Spinal cord (tissue), 10 donors: ENCODE measurements at places on chromosomes 2 and 18. TPM values are rescaled to one million over a fixed set of nuclear protein-coding genes. Genes with fewer than 3 reads are reported as not detected.

The CDK5R2 gene
- total RNA-seq: 7.2 TPM

The ALK gene
- 4.2 TPM for total RNA-seq

The ONECUT2 gene
- total RNA-seq: 4.5 TPM

The ZRANB3 gene
- total RNA-seq: 10.6 TPM

The STAM2 gene
- 59.7 TPM for total RNA-seq

The KATNAL2 gene
- 9.6 TPM for total RNA-seq

The FKBP1B gene
- 35.9 TPM for total RNA-seq

DNA sequence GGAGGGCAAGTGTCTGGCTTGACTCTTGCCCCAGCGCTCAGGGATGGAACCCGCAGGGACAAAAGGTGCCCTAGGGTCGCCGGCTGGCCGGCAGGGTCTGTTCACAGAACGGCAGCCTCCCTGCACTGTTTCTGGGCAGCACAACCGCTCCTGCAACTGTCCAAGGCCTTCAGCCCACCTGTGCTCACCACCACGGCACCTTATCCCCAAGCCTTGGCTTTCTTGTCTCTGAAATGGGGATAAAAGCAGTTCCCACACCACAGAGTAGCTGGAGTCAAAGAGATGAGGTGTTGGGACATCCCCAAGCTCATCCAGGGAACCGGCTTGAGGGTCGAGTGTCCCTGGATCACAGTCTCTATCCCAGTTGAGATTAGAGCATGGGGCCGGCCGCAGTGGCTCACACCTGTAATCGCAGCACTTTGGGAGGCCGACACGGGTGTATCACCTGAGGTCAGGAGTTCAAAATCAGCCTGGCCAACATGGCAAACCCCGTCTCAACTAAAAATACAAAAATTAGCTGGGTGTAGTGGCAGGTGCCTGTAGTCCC is 4.7 kb downstream of the SNORC start:
- peaks cover 65% of the 10 kb centered on the region for H3K4me1 ChIP-seq
- peaks cover 55% of the 10 kb centered on the region for H3K36me3 ChIP-seq
- no peak overlapping the region for H3K4me3 ChIP-seq
- no peaks in the 10 kb centered on the region for H3K27me3 ChIP-seq
- no peak overlapping the region for H3K27ac ChIP-seq

DNA sequence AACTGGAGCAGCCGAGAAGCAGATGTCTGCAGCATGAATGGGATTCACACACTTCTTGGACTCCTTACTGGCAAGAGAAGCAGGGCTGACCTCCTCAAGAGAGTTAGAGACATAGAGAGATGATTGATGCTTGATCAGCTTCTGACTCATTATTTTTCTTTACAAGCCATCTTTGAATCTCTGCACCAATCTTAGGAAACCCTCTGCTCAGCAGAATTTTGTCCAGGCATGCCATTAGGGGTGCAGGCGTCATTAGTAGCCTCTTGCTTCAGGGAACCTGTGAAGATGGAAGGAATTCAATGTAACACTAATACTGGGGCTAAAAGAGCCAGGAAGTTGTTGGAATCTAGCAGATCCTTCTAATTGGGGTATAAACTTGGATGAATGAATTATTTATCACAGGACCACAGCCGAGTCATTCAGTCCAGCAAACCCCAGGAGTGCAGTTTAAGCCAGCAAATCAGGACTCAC is 151.8 kb downstream of the MGAT5 start:
- H3K36me3 ChIP-seq: no peaks in the 10 kb centered on the region
- no peak overlapping the region for H3K27ac ChIP-seq
- H3K4me1 ChIP-seq: peaks cover 3% of the 10 kb centered on the region
- no peak overlapping the region for H3K4me3 ChIP-seq
- H3K27me3 ChIP-seq: no peaks in the 10 kb centered on the region
- DNase-seq: no peak

DNA sequence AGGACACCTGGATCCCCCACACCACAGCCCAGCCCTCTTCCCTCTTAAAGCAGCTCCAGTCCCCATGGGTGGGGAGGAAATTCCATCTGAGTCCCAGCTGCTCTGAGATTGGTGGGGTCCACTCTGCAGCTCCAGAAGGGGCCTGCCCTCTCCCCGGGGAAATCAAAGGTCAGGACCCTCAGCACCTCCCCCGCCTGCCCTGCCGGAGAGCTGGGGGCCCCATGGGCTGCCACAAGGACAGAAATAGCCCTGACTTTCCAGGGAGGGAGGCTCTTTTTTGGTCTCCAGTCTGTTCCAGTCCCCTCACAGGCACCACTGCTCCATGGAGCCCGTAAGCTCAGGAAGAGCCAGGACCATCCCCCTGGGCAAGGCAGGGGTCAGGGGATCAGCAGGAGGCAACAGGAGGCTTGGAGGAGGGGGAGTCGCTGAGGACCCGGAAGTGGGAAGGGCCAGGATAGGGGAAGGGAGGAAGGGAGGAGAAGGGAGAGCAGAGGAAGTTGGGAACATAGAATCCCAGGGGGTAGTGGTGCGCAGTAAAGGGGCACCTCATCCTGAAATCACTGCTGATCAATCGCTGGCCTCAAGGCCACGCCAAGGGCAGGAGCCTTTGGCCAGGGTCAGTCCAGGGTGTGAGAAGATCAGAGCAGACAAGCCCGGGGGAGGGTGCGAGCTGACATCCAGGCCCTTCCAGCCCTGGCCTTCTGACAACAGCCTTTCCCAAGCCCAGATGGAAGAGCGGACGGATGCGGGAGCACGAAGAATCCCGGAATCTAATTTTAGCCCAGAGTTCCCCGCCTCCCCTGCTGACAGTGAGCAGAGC is 7.6 kb downstream of the ADRA2B start:
- H3K4me3 ChIP-seq: no peak overlapping the region
- H3K36me3 ChIP-seq: no peaks in the 10 kb centered on the region
- H3K27ac ChIP-seq: peak overlapping the region; percentile 64
- no peaks in the 10 kb centered on the region for H3K27me3 ChIP-seq
- peak; percentile 47 for DNase-seq
- H3K4me1 ChIP-seq: peaks cover 18% of the 10 kb centered on the region

DNA sequence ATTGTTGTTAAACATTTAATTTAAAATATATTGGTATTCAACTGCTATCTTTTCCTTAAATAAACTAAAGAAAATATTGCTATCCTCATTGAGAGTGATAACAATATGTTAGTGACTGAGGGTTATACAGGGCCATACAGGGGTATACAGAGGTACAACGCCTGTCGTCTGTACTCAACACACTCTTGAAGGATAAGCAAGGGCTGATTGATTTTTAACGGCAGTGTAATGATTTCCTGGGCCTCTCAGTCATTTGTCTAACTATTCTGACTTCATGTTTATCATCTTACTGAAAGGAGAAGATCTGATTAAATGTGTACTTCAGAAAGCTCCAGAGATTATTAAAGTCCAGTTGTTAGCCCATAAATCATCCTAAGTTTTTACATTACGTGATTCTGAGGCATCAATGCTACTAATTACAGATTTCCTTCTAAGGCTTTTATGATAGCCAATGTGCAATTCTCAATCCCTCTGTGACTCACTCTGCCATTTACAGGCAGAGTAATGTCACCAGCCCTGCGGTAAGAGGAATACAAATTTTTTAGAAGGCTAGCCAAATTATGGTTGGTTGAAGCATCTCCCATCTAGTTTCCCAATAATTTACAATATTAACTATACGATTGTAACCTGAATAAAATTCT is 893.0 kb upstream of the CHAC2 start:
- no peak overlapping the region for H3K27ac ChIP-seq
- DNase-seq: no peak
- no peaks in the 10 kb centered on the region for H3K4me1 ChIP-seq
- no peaks in the 10 kb centered on the region for H3K36me3 ChIP-seq

DNA sequence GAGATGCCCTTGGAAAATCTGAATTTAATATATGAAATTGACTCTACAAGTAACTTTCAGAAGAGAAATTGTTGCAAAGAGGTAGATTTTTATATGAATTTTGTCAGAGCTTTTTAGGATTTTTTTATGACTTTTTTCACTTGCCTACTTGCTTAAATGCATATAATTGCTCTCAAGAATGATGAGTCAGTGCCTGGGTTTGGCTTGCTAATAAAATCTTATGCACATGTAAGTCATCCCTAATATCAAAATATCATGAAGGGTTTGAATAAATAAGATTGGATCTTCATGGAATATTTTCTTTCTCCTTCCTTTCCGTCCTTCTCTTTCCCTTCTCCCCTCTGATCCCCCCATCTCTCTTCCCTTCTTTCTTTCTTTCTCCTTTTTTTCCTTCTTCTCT is 354.1 kb downstream of the TXNL1 start:
- no peak overlapping the region for H3K27ac ChIP-seq
- no peaks in the 10 kb centered on the region for H3K4me1 ChIP-seq

- no peaks in the 10 kb centered on the region for H3K27me3 ChIP-seq
- H3K36me3 ChIP-seq: no peaks in the 10 kb centered on the region
- H3K27ac ChIP-seq: no peak overlapping the region
- H3K4me3 ChIP-seq: no peak overlapping the region
- H3K4me1 ChIP-seq: no peaks in the 10 kb centered on the region
- DNase-seq: no peak
These were observed 113.1 kb upstream of the SRD5A2 start for GRCh38 chr2:31693882-31694281.

DNA sequence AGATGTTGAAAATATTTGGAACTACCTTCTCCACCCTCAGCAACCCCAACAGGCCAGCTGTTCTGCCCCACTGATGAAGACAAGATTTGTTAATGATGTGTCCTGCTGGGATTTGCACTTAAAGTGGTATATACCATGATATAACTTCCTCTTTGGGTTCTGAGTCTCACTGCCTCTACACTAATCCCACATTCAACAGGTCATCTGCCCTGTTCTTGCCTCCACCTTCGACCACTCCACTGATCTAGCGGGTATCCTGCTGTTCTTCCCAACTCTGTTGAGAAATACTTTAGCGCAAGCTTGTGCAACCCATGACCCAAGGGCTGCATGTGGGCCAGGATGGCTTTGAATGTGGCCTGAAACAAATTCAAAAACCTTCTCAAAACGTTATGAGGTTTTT is 72.7 kb downstream of the LRP1B start:
- H3K4me1 ChIP-seq: no peaks in the 10 kb centered on the region
- no peak overlapping the region for H3K27ac ChIP-seq
- no peak for DNase-seq
- no peaks in the 10 kb centered on the region for H3K36me3 ChIP-seq
- no peaks in the 10 kb centered on the region for H3K27me3 ChIP-seq
- no peak overlapping the region for H3K4me3 ChIP-seq

GRCh38 chr2:238910751-238911351 is 63.0 kb downstream of the TWIST2 start:
- H3K4me1 ChIP-seq: peaks cover 15% of the 10 kb centered on the region

DNA sequence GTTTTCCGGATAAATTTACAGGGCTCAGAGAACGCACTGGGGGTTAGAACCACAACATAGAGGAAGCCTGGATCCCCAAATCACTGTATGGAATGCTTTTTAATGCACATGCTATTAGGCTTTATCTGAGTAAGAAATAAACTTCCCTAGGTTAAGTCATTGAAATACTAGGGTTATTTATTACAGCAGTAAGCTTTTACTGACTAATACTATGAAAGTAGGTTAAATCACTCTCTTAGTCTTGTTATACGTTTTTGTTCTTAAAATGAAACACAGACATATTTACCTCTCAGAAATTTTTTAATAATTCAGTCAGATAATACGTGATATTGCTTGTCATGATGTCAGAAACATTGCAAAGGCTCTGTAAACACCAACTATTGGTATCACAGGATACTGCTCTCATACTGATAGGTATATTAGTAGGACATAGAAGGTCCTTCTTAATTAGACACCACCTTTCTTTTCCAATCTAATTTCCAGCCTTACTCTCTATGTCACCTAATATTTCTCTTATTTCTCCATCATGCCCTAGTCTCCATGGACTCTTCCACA is 162.7 kb upstream of the NYAP2 start:
- H3K4me1 ChIP-seq: no peaks in the 10 kb centered on the region
- no peak for DNase-seq
- no peak overlapping the region for H3K27ac ChIP-seq
- no peaks in the 10 kb centered on the region for H3K36me3 ChIP-seq

- DNase-seq: peak; percentile 26
- no peak overlapping the region for H3K27ac ChIP-seq
- no peaks in the 10 kb centered on the region for H3K27me3 ChIP-seq
- H3K36me3 ChIP-seq: peaks cover 11% of the 10 kb centered on the region
These were observed 102.1 kb downstream of the ATAD2B start for GRCh38 chr2:23824777-23825212.

GRCh38 chr2:28676152-28676835 is 75.3 kb upstream of the PPP1CB start:
- DNase-seq: no peak
- H3K36me3 ChIP-seq: no peaks in the 10 kb centered on the region
- H3K4me3 ChIP-seq: no peak overlapping the region
- H3K27ac ChIP-seq: no peak overlapping the region

- no peaks in the 10 kb centered on the region for H3K4me1 ChIP-seq
- H3K4me3 ChIP-seq: no peak overlapping the region
- peaks cover 8% of the 10 kb centered on the region for H3K36me3 ChIP-seq
- H3K27me3 ChIP-seq: no peaks in the 10 kb centered on the region
- no peak overlapping the region for H3K27ac ChIP-seq
- DNase-seq: no peak
These were observed 68.6 kb downstream of the CCDC138 start for GRCh38 chr2:108855194-108855593.

- H3K36me3 ChIP-seq: no peaks in the 10 kb centered on the region
These were observed 63.8 kb downstream of the HAUS1 start for GRCh38 chr18:46167971-46168370.

- no peaks in the 10 kb centered on the region for H3K4me1 ChIP-seq
- DNase-seq: no peak
- no peaks in the 10 kb centered on the region for H3K27me3 ChIP-seq
- H3K4me3 ChIP-seq: no peak overlapping the region
- H3K27ac ChIP-seq: no peak overlapping the region
These were observed 51.3 kb downstream of the GTF2A1L start for GRCh38 chr2:48668992-48669391.

GRCh38 chr2:205633994-205634393 is 48.3 kb upstream of the NRP2 start:
- H3K27ac ChIP-seq: no peak overlapping the region
- H3K36me3 ChIP-seq: no peaks in the 10 kb centered on the region
- no peak overlapping the region for H3K4me3 ChIP-seq
- H3K4me1 ChIP-seq: no peaks in the 10 kb centered on the region

GRCh38 chr2:2974982-2975381 is 402.6 kb downstream of the EIPR1 start:
- H3K4me1 ChIP-seq: no peaks in the 10 kb centered on the region
- no peaks in the 10 kb centered on the region for H3K36me3 ChIP-seq
- no peak overlapping the region for H3K4me3 ChIP-seq
- H3K27ac ChIP-seq: no peak overlapping the region
- peak; percentile 17 for DNase-seq
- no peaks in the 10 kb centered on the region for H3K27me3 ChIP-seq

GRCh38 chr2:214575030-214575429 is 164.2 kb downstream of the VWC2L start:
- H3K4me3 ChIP-seq: no peak overlapping the region
- H3K36me3 ChIP-seq: no peaks in the 10 kb centered on the region
- no peak for DNase-seq
- no peaks in the 10 kb centered on the region for H3K27me3 ChIP-seq
- peaks cover 3% of the 10 kb centered on the region for H3K4me1 ChIP-seq
- H3K27ac ChIP-seq: peak overlapping the region; percentile 57

GRCh38 chr2:221262651-221263050 is 309.5 kb downstream of the EPHA4 start:
- H3K27ac ChIP-seq: no peak overlapping the region
- H3K36me3 ChIP-seq: no peaks in the 10 kb centered on the region
- H3K4me1 ChIP-seq: no peaks in the 10 kb centered on the region
